CD4-positive, alpha-beta T cell treated with Interleukin-21 for 1 hour (primary cell): ENCODE measurements at places on chromosomes 6 and 20.

GRCh38 chr20:36368869-36369268, 62.7 kb downstream of the DLGAP4 start:
- DNase-seq, result no peak

GRCh38 chr6:155528982-155529453, 73.4 kb upstream of the NOX3 start:
- DNase-seq, result no peak

DNA sequence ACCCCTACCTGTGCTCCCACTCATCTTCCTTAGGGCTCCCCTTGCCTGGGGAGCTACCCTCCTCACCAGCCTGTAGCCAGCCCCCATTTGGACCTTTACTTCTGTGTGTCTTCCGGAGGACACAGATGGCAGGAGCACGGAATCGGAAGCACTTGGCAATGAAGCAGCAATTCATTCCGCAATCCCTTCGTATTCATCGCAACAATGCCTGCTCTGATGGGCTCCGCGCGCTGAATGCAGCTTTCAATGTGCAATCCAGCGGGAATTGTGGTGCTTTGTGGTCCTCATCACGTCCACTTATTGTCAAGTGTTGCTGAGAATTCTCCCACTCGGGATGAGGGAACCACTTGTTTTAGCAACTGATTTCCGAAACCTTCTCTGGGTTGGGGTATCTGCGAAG, 336.0 kb downstream of the DHX35 start:
- DNase-seq, result no peak

- no peak for DNase-seq
Observed at GRCh38 chr20:13402171-13402760, 181.2 kb downstream of the ISM1 start.

DNA sequence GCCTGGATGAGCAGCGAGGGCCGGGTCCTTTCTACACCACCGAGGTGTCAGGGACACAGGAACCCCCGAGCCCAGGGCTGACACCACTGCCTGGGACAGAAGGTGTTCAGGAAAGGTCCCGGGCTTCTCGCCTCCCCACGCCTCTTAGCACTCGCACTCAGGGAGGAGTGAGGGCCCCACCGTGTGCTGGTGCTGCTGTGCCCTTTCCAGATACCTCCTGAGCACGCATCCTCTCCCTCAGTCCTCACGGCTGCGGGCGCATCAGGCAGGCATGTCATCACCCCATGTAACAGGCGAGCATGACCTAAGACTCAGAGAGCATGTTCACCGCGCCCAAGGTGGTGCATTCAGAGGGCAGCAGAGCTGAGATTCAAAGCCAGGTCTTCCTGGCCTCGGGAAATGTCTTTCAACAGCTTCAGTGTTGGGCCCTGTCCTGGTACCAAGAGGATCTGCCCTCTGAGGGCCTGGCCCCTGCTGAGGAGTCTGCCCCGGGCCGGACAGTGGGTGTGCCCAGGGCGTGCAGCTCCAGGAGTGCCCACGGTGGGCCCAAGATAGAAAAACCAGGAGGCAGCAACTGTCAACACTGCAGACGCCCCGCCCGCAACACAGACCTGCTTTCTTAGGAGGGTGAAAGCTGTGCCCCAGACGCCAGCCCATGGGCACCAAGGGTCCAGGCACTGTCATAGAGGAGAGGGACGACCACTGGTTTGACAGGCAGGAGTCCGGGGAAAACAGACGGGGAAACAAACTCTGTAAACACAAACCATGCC, 29.2 kb downstream of the TGM2 start:
- DNase-seq, result no peak
